ENCODE measurements at places on chromosomes 5 and 9.
A peak's percentile ranks its signal among the peaks of the same experiment; 100 is the strongest.

DNA sequence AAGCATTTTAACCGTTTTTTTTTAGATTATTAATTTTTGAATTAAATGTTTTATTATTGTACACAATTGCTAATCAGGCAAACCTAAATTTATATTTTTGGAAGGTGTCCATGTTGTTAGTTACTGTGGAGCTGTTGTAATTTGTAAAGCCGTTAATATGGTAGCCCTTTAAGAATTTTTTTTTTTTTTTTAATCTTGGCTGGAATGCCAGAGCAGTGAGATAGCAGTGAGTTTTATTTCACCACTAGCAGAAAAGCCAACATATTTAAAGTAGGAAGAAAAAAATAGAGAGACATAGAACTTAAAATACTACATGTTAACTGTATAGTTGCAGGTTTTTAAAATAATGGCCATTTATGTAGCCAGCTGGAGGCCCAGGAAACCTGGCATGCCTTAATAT, 35.3 kb upstream of the RNF20 start:
- DNase-seq, result no peak

- DNase-seq, result no peak
These were observed 47.0 kb downstream of the KLF9 start for GRCh38 chr9:70367305-70367930.

DNA sequence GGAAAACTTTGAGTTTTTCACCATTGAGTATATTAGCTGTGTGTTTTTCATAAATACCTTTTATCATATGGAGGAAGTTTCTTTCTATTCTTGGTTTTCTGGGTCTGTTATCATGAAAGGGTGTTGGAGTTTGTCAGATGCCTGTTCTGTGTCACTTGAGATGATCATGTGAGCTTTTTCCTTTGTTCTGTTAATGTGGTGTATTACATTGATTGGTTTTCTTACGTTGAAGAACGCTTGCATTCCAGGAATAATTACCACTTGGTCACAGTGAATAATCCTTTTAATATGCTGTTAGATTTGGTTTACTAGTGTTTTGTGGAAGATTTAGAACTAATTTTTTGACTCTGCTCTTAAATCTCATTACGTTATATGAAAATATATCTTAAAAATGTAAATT, 7.8 kb downstream of the PLEKHG4B start:
- DNase-seq, result peak; percentile 31

- no peak for DNase-seq
These were observed 20.5 kb upstream of the GLRX start for GRCh38 chr5:95842854-95843544.

DNA sequence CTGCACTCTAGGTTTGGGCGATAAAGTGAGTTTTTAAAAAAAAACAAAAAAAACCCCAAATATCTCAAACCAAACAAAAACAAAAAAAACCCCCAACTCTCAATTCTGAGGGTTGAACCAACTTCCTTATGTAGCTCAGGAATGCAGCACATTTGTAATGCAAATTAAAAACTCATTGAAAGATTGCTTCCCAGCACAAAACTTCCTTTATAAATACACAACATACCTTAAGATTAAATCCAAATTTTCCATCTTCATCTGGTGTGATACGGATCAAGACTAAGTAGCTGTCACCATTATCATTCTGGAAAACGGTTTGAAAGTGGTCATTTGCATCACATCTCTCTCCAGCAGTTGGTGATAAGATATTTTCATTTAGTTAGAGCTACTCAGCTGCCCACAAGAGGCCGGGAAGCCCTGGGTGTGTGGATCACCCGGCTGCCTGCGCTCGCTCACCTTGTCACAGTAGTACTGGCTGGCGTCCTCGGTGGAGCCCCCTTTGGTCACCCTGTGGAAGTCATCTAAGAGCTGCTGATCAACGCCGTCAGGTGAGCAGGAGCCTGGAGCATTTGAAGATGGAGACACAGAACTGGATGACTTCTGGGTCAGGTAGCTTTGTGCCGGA, 88.2 kb downstream of the PTPN3 start:
- no peak for DNase-seq
